ENCODE measurements at places on chromosomes 5 and 9. TPM values are rescaled to one million over a fixed set of nuclear protein-coding genes. Genes with fewer than 3 reads are reported as not detected.

- no peaks in the 10 kb centered on the region for H3K27me3 ChIP-seq
- H3K27ac ChIP-seq = no peak overlapping the region
- peak; percentile 58 for DNase-seq
- no peaks in the 10 kb centered on the region for H3K36me3 ChIP-seq
- H3K4me1 ChIP-seq = peaks cover 17% of the 10 kb centered on the region
Observed at GRCh38 chr5:997001-997474, 11.6 kb upstream of the NKD2 start.

DNA sequence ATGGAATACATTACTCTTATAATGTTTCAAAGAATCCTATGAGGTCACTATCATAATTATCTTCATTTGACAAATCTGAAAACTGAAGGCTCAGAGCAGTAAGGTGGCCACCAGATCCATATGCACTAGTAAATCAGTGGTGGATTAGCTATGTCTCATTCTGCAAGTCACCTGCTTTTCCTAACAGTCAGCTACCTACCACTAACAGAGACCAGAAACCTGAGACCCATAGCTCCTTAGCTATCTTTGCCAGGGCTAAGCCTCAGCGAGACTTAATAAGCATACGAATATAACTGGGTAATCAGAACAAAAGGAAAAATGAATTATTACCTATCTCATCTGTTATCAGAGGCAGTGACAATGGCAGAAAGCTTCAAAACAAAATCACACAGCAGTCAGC lies 118.7 kb downstream of the AUH start:
- no peak overlapping the region for H3K4me3 ChIP-seq
- H3K36me3 ChIP-seq = no peaks in the 10 kb centered on the region
- H3K27ac ChIP-seq = no peak overlapping the region
- no peak for DNase-seq
- H3K4me1 ChIP-seq = no peaks in the 10 kb centered on the region

DNA sequence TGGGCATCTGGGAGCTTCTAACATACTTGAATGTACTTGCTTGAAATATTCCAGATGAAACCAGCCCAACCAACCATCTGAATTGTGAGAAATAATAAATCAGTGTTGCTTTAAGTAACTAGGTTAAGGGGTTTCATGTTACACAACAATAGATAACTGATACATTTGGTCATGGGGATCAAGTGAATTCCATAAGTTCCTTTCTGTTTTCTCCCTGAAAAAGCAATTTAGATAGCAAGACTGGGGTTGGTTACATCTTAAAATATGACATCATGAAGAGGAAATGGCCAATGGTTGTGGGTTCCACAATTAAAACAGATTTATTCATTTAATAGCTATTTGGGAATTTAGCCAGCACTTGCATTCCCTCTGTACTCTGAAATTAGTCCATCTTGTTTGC lies 559.7 kb downstream of the TLR4 start:
- no peaks in the 10 kb centered on the region for H3K4me1 ChIP-seq
- DNase-seq = no peak
- H3K36me3 ChIP-seq = no peaks in the 10 kb centered on the region
- H3K27me3 ChIP-seq = no peaks in the 10 kb centered on the region
- H3K4me3 ChIP-seq = no peak overlapping the region

Gene FAM221B
- total RNA-seq = not detected

Gene OSTF1
- total RNA-seq = 6.5 TPM
